ENCODE measurements at places on chromosomes 5 and 9.

DNA sequence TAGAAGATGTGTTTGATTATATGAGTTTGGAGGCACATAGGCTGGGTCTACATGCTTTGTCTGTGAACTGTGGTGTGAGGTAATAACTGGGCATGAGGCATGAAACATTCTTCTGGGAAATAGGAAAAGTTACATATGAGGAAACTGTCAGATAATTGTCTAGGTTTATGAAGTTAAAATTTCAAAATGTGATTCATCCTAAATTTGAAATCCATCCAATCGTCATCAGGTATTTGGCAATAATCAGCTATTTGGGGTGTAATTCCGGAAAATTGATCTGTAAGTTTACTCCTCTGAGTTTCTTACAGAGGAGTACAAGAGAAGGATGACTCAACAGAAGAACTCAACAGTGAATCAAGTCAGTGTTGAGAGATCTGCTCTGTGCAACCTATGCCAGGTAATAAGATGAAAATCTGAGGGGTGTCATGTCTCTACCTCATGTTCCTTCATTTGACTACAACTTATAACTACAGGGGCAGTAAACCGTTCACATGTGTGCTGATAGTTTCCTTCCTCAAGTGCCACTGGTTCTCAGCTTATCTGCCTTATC, 1171.6 kb upstream of the CDH18 start:
- DNase-seq = no peak

GRCh38 chr5:88144219-88145001, 124.2 kb downstream of the TMEM161B start:
- no peak for DNase-seq

GRCh38 chr5:139897982-139898381, 102.4 kb downstream of the PSD2 start:
- no peak for DNase-seq

- DNase-seq = no peak
Measured at GRCh38 chr5:14071433-14071832, 71.7 kb upstream of the TRIO start.

GRCh38 chr5:93503598-93504067, 77.4 kb downstream of the NR2F1-AS1 start:
- no peak for DNase-seq

DNA sequence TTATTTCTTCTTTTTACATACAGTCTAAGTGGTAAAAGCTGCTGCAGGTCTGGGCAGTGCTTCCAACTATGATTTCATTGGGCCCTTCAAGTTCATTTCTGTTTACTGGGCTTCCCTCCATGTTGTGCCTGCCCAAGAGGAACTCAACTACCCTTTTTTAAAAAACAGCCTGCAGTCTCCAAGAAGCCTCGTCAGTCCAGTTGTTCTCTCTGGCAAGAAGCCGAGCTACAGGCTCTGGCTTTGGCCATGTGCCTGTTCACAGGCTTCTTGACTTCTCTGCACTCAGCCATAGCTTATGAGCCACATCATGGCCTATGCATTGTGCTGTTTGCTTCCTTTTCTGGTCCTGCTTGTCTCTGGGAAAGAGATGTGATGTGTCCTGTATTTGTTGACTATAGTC, 119.7 kb upstream of the PJA2 start:
- DNase-seq = no peak

DNA sequence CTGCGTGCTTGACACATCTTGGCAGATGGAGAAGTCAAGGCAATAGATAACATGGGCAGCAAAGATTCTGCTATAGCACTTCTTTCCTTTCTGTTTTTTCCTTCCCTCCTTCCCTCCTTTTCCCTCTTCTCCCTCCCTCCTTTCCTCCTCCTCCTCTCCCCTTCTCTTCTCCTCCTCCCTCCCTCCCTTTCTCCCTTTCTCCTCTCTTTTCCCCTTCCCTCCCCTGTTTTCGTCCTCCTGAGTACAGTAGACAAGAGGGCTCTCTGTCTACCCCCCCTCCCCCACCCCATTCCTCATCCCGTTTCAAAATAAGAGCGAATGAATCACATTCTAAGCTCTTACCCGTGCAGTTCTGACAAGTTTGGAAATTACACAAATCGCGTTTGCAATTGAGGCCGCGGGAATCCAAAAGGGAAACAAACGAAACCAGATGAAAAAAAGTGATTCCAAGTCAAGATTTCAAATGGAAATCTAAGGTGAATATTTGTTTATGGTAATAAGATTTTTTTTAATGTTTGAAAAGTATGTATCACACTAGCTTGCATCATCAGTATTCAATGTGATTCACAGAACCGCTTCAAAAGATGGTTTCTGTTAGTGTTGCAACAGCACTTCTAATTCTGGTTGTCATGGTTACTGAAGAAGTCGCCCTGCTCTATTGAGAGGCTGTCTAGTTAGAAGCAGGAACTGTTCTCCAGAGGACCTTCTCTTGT, 1.3 kb downstream of the NIM1K start:
- no peak for DNase-seq

DNA sequence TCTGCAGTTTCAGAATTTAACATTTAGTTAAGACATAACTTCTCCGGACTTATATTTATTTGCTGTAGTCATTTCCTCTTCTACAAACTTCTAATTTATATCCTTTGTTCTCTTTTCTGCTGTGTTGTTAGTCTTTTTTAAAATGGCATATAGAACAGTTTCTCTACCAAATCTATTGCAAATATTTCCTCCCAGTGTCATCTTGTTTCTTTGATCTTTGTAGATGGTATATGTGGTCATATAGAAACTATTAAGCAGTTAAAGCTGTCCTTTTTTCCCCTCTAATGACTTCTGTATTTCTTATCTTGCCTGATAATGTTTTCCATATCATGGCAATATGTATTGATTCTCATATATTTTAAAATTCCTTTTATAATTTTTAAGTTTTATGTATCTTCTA, 264.5 kb downstream of the MCTP1 start:
- no peak for DNase-seq

DNA sequence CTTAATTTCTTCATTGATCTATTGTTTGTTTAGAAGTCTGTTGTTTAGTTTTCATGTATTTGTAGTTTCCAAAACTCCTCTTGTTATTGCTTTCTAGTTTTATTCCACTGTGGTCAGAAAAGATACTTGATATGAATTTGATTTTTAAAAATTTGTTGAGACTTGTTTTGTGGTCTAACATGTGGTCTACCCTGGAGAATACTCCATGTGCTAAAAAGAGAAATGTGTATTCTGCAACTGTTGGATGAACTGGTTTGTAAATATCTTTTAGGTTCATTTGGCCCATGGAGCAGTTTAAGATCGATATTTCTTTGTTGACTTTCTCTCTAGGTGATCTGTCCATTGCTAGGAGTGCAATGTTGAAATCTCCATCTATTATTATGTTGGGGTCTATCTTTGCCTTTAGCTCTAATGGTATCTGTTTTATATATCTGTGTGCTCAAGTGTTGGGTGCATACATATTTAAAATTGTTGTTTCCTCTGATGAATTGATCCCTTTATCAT, 150.6 kb upstream of the ATP10B start:
- no peak for DNase-seq

DNA sequence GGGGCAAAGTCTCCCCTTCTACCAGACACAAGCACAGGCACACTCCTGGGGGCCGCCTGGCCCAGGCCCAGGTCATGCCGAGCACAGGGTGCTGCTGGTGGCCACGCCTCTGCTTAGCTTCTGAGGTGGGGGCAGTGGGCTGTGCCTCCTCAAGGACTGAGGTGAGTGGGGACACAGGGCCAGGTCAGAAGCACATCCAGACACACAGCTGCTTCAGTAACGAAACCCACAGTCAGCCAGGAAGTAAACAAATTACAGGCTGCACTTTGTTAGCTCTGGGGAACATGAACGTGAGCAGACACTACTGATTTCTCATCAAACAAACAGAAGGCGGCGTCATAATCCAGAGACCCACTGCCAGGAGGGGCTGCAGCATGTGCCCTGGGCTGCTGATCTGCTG, 192.4 kb downstream of the HSPA4 start:
- no peak for DNase-seq

- DNase-seq = no peak
Measured at GRCh38 chr9:121316852-121317373, 49.0 kb downstream of the GSN start.

GRCh38 chr9:19188771-19189170, 41.7 kb upstream of the DENND4C start:
- no peak for DNase-seq

- peak; percentile 61 for DNase-seq
Measured at GRCh38 chr9:129610473-129611306, 10.2 kb downstream of the C9orf50 start.

DNA sequence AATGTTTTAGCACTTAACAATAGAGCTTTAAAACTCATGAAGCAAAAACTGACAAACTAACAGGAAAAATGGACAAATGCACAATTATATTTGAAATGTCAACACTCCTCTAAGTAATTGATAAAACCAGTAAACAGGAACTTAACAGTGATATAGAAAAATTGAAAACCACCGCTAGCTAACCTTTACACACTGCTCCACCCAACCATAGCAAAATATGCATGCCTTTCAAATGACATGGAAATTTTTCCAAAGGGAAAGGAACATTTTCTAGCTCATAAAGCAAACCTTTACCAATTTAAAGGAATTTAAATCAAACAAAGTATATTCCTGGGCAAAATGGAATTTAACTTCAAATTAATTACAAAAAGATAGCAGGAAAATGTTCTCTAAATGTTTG, 109.2 kb downstream of the ADAMTS19 start:
- no peak for DNase-seq

DNA sequence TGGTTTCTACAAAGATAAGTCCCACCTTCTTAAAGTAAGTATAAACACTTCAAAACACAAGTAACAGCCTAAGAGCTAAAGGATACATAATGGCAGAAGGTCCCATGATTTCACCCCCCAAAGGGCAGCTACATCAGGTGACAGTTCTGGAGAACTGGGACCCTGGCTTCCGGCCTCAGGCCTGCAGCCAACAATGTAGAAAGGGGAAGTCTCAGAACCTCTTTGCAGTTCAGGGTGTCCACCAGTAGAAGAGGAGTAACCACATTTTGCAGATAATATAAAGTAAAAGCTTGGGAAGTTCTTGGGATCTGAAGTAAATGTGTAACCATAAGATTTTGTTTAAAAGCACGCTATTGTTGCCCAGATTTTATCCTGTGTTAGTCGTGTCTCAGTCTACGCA, 267.4 kb upstream of the VLDLR start:
- DNase-seq = no peak

GRCh38 chr9:81822301-81822865, 105.8 kb upstream of the SPATA31D4 start:
- DNase-seq = no peak

GRCh38 chr5:17340379-17340778, 122.9 kb downstream of the BASP1 start:
- DNase-seq = no peak

DNA sequence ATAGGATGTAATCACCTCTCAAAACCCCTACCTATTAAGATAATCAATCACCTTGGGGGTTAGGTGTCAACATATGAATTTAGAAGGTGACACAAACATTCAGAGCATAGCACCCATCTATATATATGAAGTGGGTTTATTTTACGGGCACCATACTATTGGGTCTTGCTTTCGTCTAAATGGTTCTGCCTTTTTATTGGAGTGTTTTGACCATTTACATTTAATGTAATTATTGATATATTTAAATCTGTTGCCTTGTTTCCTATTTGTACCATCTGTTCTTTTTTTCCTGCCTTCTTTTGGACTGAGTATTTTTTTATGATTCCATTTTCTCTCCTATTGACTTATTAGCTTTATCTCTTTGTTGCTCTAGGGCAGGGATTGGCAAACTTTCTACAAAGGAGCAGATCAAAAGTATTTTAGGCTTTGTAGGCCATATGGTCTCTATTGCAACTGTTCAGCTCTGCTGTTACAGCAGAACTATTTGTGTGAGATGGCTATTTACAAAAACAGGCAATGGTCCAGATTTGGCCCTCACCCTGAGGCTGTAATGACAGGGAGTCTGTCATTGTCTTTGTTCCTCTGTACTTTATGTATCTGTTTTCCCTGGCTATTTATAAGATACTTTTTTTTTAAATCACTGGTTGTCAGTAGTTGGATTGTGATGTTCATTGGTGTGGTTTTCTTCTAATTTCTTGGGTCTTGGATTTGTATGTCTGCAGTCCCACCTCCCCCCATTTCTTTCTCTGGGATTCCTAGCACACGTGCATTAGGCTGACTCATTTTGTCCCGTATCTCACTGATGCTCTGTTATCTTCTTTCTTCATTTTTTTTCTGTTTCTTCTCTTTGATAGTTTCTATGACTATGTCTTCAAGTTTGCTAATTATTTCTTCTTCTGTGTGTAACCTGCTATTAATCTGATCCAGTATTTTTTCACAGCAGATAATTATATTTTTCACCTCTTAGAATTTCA, 127.1 kb downstream of the DAB2IP start:
- no peak for DNase-seq

- peak; percentile 56 for DNase-seq
Measured at GRCh38 chr9:98848450-98849149, 41.1 kb downstream of the GALNT12 start.

DNA sequence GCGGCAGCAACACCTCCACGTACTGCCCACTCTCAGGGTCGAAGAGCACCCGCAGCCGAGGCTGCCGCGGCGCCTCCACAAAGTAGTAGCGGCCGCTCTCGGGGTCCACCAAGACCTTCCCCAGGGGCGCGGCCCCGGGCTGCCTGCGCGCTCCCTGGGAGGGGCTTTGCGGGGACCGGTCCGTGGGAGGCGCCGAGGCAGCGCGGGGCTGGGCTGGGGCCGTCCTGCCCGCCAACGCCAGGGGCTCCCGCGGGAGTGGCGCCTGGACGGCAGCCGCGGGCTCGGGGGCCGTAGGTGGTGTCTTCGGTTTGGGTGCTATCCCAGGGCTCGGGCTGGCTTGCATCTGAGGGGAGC, 2.6 kb upstream of the MZB1 start:
- DNase-seq = no peak

- no peak for DNase-seq
Measured at GRCh38 chr9:68979538-68980314, 34.2 kb downstream of the PRKACG start.

GRCh38 chr9:97510797-97511654, 9.6 kb downstream of the TMOD1 start:
- DNase-seq = no peak

GRCh38 chr5:71883742-71884103, 164.6 kb downstream of the CARTPT start:
- DNase-seq = no peak

- no peak for DNase-seq
Measured at GRCh38 chr5:7976411-7977190, 107.7 kb downstream of the MTRR start.

DNA sequence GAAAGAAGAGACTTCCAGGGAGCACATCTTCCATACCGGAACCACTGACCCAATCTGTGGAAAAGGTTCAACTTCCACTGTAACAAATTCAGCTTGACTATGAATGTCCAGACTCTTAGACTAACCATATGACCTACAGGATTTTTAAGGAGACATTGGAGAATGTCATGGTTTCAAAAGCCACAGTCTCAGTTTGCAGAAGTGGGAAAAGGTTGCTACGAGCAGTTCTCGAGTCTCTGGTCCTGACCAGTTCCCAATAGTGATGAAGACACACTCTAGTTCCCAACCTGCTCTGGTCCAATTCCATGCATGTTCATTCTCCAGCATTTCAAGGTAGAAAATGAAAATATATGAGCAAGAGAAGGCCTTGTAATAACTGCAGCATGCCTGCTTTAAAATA, 158.0 kb downstream of the MAPKAP1 start:
- DNase-seq = no peak

All from stimulated activated CD8-positive, alpha-beta memory T cell treated with anti-CD3 and anti-CD28 coated beads, Interleukin-2, amount 100 ng/mL, for 1 hour (primary cell).